Progenitor cell of endocrine pancreas (in vitro differentiated cells): ENCODE measurements at places on chromosomes 13 and 19.

GRCh38 chr13:40549500-40550094 lies 116.8 kb downstream of the FOXO1 start:
- H3K27ac ChIP-seq = no peak overlapping the region
- H3K36me3 ChIP-seq = no peaks in the 10 kb centered on the region
- no peak overlapping the region for H3K4me3 ChIP-seq
- H3K4me1 ChIP-seq = peaks cover 5% of the 10 kb centered on the region

- no peak for DNase-seq
- no peak overlapping the region for H3K4me3 ChIP-seq
- H3K36me3 ChIP-seq = no peaks in the 10 kb centered on the region
- H3K4me1 ChIP-seq = peaks cover 4% of the 10 kb centered on the region
Observed at GRCh38 chr19:30324982-30325381, 47.2 kb upstream of the ZNF536 start.

DNA sequence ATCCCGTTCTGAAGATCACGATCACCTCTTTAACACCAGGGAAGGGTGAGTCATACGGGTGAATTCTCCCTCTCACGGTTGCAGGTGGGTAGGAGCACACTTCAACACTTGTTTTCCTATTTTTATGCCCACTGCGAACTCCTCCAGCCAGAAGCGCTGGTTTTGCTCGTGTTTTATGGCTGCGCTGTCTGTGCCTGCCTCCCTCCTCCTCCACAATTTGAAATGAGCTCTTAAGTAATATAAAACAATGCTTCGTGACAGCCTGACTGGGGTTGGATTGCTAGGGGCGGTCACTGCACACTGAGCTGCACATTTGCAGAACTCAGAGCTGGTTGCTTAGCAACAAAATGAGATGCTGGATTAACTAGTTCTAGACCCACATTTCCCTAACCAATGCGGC lies 12.9 kb downstream of the CCDC70 start:
- H3K4me1 ChIP-seq = peaks cover 4% of the 10 kb centered on the region
- no peak overlapping the region for H3K27ac ChIP-seq
- no peak overlapping the region for H3K4me3 ChIP-seq

- peak overlapping the region; percentile 77 for H3K27ac ChIP-seq
- H3K27me3 ChIP-seq = no peaks in the 10 kb centered on the region
- peaks cover 7% of the 10 kb centered on the region for H3K4me1 ChIP-seq
Observed at GRCh38 chr19:10748927-10749434, 31.1 kb downstream of the DNM2 start.

- H3K36me3 ChIP-seq = no peaks in the 10 kb centered on the region
- DNase-seq = no peak
- no peak overlapping the region for H3K27ac ChIP-seq
- H3K4me3 ChIP-seq = no peak overlapping the region
- H3K4me1 ChIP-seq = no peaks in the 10 kb centered on the region
- peaks cover 4% of the 10 kb centered on the region for H3K27me3 ChIP-seq
Observed at GRCh38 chr13:109110159-109110558, 480.7 kb downstream of the MYO16 start.

DNA sequence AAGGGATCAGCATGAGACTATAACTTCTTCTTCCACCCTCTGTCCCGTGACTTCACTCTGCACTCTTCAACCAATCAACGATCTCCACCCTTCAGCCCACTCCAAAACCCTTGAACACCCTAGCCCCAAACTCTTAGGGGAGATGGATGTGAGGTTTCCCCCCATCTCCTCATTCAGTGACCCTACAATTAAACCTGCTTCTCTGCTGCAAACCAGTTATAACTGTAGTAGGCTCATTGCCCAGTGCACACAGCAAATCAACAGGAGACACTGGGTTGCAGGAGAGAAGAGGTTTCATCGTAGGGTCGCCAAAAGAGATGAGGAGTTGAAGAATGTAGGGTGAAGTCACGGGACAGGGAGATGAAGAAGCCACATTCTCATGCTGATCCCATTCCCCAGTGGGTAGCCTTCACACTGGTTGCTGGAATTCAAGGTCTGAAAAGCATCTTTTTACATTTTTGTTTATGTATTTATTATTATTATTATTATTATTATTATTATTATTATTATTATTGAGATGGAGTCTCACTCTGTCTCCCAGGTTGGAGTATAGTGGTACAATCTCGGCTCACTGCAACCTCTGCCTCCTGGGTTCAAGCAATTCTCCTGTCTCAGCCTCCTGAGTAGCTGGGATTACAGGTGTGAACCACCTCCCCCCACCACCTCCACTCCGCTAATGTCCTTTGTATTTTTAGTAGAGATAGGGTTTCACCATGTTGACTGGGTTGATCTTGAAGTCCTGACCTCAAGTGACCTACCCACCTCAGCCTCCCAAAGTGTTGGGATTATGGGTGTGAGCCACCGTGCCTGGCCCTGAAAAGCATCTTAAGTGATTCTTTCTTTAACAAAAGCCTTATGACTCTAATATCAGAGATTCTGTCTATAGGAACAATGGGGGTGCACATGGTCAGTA lies 5.8 kb upstream of the CYP2S1 start:
- H3K4me3 ChIP-seq = no peak overlapping the region
- DNase-seq = no peak
- no peaks in the 10 kb centered on the region for H3K36me3 ChIP-seq
- peaks cover 6% of the 10 kb centered on the region for H3K4me1 ChIP-seq
- peaks cover 16% of the 10 kb centered on the region for H3K27me3 ChIP-seq

DNA sequence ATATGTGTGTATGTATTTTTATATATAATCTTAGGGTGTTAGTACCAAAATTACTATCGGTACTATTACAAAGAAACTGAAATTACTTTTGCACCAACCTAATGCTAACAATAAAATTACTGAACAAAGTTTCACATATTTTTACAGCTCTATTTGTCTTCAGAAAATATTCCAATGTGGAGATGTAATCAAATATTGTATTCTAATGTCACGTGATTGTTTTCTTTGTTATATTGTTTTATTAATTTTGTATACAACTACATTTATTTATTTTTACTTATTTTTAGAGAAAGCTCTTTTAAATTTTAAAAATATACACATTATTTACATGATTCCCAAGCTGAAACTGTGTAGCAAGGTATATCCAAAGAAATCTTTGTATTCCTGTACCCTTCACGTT lies 227.1 kb upstream of the KLF12 start:
- H3K4me1 ChIP-seq = no peaks in the 10 kb centered on the region
- no peak overlapping the region for H3K4me3 ChIP-seq
- no peaks in the 10 kb centered on the region for H3K36me3 ChIP-seq
- H3K27ac ChIP-seq = no peak overlapping the region
- H3K27me3 ChIP-seq = no peaks in the 10 kb centered on the region

- H3K4me1 ChIP-seq = no peaks in the 10 kb centered on the region
- H3K27me3 ChIP-seq = no peaks in the 10 kb centered on the region
- no peaks in the 10 kb centered on the region for H3K36me3 ChIP-seq
- DNase-seq = no peak
- no peak overlapping the region for H3K4me3 ChIP-seq
- no peak overlapping the region for H3K27ac ChIP-seq
Observed at GRCh38 chr19:33653684-33654083, 31.9 kb downstream of the CHST8 start.

GRCh38 chr13:39777527-39778061 lies 122.1 kb downstream of the COG6 start:
- H3K4me1 ChIP-seq = peaks cover 2% of the 10 kb centered on the region
- no peaks in the 10 kb centered on the region for H3K27me3 ChIP-seq
- no peak for DNase-seq
- no peaks in the 10 kb centered on the region for H3K36me3 ChIP-seq

GRCh38 chr13:33129094-33129832 lies 113.0 kb downstream of the KL start:
- peaks cover 5% of the 10 kb centered on the region for H3K27me3 ChIP-seq
- H3K36me3 ChIP-seq = peaks cover 8% of the 10 kb centered on the region
- H3K4me1 ChIP-seq = peaks cover 11% of the 10 kb centered on the region
- no peak overlapping the region for H3K4me3 ChIP-seq
- H3K27ac ChIP-seq = no peak overlapping the region

GRCh38 chr13:101185606-101186005 lies 230.7 kb downstream of the NALCN start:
- no peak for DNase-seq
- H3K4me3 ChIP-seq = no peak overlapping the region
- H3K27ac ChIP-seq = no peak overlapping the region
- no peaks in the 10 kb centered on the region for H3K27me3 ChIP-seq

DNA sequence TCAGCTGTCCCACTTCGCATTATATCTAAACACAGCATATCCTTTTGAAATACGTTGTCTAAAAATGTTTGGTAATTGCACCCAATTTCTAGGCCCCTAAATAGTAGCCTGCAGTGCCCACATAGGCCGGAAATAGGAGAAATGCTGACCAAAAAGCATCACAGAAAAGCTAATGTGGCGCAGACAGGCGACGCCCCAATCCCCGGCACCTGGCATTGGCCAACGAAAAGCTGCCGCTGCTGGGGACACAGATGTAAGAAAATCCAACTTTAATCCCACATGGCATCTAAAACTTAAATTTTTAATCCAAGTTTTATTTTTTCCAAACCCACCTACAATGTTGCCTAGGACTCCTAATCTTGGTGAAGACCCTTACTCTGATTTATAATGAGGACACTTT lies 4.0 kb downstream of the SAFB2 start:
- H3K27me3 ChIP-seq = no peaks in the 10 kb centered on the region
- H3K27ac ChIP-seq = no peak overlapping the region
- no peak for DNase-seq
- H3K36me3 ChIP-seq = peaks cover 26% of the 10 kb centered on the region

DNA sequence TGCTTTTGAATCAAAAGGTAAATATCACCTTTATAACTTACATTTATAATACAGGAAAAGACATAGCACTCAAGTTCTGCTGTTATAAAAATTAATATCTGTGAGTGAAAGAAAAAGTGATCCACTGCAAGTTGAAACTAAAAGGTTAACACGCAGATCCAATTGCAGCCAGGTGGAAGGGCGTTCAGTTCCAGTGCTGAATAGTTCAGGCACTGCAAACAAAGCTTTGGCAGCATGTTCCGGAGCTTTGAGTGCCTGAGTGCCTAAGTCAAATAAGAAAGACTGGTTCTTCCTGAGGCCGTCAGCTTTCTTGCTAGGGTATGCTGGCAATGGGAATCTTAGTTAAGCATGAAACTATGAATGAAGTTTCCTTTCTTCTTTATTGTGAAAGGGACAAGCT lies 200.3 kb downstream of the LMO7 start:
- no peaks in the 10 kb centered on the region for H3K27me3 ChIP-seq
- H3K4me1 ChIP-seq = peaks cover 9% of the 10 kb centered on the region
- no peak overlapping the region for H3K4me3 ChIP-seq
- H3K36me3 ChIP-seq = peaks cover 3% of the 10 kb centered on the region
- no peak for DNase-seq
